ENCODE measurements at places on chromosomes 6 and 20.

DNA sequence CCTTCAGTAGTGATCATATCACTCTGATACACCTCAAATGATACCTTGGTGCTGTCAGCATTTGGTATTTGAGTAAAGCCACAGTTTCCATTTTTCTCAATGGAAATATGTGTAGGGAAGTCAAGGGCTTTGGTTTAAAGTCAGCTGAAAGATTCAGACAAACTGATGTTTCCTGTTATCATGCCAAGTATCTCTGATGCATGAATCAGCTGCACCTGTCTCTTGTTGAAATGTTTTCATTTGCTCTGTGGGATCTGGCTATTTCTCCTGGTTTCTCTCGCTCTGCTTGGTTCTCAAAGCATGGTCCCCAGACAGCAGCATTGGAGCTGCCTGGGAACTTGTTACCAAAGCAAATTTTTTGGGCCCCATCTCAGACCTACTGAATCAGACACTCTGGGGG, 23.5 kb downstream of the ZFP64 start:
- no peak for DNase-seq

DNA sequence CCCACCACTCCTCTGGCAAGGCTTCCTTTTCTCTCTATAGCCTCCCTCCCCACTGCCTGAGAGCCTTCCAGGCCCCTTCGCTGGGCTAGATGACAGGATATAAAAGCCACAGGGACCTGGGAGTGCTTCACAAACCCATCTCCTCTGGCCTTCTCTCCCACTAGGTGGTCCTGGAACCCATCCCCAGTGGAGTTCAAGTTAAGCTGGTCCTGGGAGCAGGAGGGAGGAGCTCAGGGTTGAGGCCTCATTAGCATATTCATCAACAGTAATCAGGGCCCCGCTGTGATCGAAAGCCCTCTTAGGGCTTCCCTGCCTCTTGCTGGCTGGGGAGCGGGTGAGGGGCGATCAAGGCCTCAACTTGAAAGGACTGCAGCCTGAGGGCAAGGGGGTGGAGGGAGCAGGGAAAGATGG, 9.1 kb downstream of the EBF4 start:
- no peak for DNase-seq

- DNase-seq: no peak
Measured at GRCh38 chr6:46898006-46898405, 23.7 kb downstream of the ADGRF5 start.

GRCh38 chr6:150156460-150156859, 13.6 kb downstream of the PPP1R14C start:
- no peak for DNase-seq

DNA sequence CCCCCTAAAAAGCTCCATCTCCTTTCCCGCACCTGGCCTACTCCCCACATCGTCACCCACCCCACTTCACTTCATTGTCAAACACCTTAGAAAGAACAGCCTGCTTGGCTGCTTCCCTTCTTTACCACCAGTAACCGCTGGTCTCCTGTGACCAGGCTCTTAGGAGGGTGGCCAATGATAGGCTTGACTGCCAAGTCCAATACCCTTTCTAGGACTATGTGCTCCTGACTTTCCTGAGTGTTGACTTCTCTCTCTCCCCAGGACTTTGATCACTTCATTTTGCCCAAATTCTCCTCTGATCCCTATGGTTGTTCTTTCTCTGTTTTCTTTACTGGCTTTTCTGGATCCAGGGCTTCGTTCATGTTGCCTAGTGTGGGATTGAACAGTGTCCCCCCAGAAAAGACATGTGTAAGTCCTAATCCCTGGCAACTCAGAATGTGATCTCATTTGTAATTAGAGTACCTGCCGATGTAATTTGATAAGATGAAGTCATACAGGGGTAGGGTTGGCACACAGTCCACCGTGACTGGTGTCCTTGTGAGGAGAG, 254.0 kb downstream of the GMDS start:
- no peak for DNase-seq

DNA sequence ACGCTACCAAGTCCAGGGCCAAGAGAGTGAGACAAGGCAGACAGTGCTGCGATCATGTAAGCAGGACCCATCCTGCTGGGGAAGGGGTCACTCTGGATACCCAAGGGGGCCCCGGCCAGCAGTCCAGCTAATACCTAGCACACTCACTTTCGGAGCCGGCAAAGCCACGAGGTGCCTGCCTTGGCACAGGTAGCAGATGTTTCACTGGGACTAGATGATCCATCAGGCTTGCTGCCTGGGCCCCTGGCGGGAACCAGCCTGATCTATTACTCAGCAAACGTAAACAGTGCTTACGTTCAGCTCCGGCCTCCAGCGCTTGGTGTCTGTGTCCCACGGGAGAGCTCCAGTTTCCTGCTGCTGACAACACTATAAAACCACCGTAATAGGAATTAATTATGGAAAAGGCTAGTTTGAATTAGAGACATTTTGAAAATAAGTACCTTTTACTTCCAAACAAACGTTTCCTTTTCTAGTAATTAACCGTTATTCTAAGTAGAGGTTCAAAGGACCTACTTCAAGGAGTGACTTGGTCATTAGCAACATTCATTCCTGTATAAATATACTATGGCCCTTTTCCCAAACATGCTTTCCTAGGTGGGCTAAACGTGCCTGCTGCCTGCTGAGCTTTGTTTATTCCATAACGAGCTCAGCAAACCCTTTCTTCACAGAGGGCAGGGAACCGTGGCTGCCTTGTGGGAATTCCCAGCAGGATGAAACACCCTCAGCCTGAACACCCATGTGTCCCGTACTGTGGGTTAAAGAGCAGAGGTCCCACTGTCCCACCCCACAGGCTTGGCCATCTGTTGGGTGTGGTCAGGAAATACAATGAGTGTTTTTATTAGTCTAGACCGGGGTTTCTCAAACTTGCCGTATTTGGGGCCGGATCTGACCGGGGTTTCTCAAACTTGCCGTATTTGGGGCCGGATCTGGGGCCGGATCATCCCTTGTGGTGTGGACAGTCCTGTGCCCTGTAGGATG, 18.4 kb downstream of the SLC22A23 start:
- no peak for DNase-seq

DNA sequence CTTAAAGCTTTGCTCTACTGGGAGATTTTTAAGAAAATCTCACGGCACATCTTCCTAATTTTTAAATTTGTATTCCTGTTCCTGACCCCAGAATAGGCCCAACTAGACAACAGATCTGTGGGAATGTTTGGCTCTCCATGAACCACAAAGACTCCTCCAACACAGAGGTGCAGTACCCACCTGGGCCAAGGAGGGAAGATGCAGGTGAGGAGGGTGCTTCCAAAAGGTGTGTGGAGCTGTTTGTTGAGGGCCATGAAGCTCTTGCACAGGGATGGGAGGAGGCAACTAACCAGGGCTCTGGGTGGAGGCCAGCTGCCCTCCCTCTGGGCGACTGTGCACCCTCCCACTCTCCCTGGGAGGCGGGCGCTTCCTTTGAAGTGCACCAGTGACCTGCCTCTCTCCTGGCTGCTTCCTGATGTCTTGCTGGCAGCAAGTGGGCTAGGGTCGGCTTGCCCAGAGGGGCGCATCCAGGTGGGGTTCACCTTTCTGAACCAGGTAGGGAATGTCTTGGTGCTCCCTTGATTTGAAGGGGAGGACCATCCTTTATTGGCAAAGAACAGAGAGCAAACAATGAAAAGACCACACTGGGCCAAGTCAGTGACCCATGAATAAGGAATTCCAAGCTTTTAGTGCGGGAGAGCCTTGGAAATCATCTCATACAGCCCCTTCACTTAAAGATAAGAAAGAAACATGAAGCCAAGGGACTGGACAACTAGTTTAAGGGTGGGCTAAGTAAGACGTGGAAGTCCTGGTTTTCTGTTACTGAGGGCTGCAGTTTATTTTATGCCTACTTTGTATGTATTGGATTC, 76.0 kb downstream of the ANKRD6 start:
- DNase-seq: no peak

DNA sequence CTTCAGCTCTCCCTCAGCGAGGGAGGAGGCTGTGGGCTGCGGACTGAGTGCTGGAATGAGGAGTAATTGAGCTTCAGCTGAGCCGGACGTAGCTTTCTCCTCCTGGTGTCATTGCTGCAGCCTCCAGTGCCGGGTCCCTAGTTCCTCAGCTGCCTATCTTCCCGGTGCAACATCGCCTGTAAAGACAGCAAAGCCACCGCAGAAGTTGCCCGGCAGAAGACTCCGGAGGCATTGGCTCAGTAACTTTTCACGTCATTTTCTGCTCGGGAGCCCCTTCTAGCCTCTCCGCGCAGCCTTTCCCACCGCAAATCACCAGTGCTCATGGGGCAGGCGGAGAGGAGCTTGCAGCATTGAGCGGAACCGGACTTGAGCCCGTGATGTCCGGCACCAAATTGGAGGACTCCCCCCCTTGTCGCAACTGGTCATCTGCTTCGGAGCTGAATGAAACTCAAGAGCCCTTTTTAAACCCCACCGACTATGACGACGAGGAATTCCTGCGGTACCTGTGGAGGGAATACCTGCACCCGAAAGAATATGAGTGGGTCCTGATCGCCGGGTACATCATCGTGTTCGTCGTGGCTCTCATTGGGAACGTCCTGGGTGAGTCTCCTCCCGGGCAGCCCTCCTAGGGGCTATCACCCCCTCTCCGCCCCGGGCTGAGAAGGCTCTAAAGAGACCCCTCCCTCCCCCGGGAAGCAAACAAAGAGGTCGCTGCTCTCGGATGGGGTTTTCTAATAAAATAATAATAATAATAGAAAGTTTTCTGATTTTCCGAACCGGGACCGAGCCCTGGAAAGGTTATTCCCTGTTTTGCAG, at the start of gene HCRTR2:
HCRTR2 (plus strand) TSS at position 305 of the 816 bp plus-strand sequence; CDS start at position 378, 73 bp downstream.
- DNase-seq: no peak

GRCh38 chr6:16278750-16279149, 40.4 kb downstream of the GMPR start:
- DNase-seq: no peak

DNA sequence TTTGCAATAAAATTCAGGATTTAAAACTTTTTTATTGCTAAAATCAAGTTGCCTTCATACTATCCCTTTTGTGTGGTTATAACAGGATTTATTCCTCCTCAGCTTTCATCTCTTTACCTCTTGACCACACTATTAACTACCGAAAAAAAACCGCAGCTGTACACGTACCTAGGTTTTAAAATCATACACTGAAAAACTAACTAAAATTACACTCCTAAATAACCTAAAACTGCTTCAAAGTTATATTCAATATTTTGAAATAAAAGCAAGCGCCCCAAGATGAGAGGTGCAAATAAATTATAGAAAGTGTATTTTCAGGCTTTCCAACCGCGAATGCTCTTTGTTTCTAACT, 1.4 kb downstream of the MPC1 start:
- no peak for DNase-seq

- no peak for DNase-seq
Measured at GRCh38 chr6:28351087-28351486, 1.3 kb downstream of the ZKSCAN3 start.

GRCh38 chr6:87806099-87806498, 104.1 kb upstream of the AKIRIN2 start:
- DNase-seq: no peak

DNA sequence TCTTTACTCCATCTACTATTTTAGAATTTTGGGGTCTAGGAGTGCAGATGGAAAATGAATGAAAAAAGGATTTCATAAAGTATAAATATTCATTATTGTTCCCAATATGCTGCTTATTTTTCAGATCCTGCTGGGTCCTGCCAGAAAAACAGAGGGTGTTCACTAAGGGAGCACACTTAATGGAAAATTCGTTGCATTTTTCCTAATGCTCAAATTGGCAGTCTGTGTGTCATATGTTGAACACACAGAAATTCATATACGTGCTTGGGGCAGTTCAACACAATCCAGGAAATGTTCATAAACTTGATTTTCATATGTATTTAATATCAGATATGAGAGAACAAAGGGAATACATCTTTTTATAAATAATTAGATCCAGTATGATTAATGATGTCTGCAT, 1019.4 kb downstream of the EPHA7 start:
- no peak for DNase-seq

GRCh38 chr6:6586671-6587526, 1.6 kb upstream of the LY86 start:
- no peak for DNase-seq

DNA sequence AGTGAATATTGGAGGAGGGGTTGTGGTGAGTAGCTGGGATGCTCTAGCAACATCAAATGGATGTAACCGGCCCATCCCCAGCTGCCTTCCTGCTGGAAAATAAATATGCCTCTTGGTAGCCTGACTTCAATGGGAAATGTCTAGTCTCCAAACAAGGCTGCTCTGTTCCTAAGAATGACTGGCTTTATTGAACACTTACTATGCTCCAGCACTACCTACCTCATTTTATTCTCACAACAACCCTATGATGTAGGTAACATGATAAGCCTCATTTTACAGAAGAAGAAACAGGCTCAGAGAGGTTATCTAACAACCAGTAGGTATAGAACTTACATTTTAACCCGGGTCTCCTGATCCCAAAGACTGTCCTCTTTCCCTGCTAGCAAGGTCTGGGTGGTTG, 93.6 kb downstream of the FYN start:
- no peak for DNase-seq

DNA sequence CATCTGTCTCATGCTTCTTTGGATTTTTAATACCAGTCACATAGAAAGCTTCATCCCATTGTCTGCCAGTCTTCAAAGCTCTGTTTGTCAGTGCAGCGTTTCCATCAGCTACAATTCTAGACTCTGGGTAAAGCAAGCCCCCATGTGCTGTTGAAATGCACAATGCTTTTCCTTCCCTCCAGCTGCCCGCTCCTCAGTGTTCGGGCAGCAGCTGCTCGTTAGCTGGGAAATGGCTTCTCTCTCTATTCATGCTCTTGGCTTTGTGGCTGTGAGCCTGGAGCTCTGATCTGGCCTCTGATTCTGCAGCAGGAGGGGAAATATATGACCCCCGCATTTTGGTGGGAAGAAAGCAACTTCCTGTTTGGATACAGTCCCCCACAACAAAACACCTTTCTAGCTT, 213.0 kb upstream of the CDYL start:
- DNase-seq: no peak

DNA sequence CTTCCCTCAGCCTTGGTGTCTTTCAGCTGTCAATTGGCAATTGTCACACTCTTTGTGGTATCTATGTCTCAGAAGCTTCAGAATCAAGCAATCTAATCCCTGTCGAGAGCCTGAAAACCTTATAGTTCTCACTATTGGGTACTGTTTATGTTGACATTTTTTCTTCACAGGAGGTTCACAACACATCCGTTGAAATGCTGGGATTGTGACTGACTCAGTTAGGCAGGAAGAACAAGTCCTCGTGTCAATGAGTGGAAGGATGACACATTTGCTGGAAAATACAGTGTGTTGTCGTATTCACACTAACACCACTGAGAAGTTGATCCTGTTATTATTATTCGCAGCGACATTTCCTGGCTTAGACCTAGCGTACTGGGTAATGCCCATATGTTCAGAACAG, 163.9 kb upstream of the CITED2 start:
- no peak for DNase-seq

GRCh38 chr20:45822857-45823256, 4.3 kb downstream of the TNNC2 start:
- DNase-seq: no peak

DNA sequence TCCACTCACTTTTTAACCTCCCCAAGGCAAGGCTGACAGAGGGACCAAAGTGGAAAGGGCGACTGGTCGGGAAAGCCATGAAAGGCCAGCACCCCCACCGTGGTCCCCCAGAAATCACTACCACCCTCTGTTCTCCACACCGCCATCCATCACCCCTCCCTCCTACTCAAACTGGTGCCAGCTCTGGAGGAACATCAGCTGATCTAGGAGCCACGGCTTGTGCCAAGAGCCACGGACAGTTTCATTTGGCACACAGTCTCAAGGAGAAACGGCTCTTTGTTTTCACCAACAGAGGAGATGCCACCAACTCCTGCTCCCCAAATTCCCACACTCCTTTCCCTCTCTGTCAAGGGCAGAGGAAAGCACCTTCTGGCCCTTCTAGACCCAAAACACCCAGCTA, 26.0 kb downstream of the TBC1D7 start:
- DNase-seq: no peak
